Effector CD4-positive, alpha-beta T cell (primary cell): ENCODE measurements at places on chromosomes 3 and 15.

GRCh38 chr15:69116391-69116790, 44.0 kb upstream of the GLCE start:
- no peak for DNase-seq

DNA sequence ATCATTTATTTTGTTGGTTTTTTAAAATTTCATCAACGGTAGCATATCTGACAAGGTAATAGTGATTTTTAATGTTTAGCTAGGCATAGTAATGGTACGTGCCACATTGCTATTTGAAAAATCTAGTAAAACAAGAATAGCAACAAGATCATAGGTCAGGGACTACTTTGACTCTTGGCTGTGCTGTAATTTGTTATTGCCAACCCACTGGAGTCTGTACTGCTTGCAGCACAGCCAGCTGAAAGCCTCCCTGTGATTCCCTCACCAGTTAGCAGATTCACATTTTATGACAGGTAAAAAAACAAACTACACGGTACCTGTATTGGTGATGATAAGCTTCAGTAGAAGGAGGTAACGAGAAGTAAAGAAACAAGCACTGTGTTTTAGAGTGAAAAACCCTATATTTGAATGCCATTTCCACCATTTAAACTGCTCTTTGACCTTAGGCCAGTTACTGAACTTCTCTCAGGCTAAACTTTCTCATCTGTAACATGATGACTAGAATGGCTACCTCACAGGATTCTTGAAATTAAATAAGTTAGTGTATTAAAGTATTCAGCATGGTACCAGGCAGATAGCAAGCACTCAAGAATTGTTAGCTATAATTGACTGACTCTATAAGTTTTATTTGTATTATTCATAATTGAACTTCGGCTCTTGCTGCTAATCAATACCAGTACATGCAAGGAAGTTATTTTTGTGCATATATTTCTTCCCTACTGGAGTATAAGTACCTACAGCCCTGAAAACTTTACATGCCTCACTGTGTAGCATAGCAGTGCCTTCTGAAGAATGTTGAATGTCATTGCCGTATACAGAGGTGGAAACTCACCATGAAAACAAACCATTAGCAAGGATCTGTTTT, 16.1 kb downstream of the FILIP1L start:
- DNase-seq: no peak

DNA sequence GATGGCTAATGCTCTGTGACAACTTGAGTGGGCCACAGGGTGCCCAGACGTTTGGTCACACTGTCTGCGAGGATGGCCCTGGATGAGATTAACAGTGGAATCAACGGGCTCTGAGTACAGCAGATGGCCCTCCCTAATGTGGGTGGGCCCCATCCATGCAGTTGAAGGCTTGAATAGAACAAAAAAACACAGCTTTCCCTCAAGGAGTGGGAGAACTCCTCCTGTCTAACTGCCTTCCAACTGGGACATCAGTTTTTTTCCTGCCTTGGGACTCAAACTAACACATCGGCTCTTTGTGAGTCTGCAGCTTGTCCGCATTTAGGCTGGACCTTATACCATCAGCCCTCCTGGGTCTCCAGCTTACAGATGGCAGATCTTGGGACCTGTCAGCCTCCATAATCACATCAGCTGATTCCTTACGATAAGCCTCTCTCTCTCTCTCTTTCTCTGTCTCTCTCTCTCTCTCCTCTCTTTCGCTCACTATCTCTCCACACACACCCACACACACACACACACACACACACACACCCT, 20.8 kb downstream of the FAM174B start:
- no peak for DNase-seq

DNA sequence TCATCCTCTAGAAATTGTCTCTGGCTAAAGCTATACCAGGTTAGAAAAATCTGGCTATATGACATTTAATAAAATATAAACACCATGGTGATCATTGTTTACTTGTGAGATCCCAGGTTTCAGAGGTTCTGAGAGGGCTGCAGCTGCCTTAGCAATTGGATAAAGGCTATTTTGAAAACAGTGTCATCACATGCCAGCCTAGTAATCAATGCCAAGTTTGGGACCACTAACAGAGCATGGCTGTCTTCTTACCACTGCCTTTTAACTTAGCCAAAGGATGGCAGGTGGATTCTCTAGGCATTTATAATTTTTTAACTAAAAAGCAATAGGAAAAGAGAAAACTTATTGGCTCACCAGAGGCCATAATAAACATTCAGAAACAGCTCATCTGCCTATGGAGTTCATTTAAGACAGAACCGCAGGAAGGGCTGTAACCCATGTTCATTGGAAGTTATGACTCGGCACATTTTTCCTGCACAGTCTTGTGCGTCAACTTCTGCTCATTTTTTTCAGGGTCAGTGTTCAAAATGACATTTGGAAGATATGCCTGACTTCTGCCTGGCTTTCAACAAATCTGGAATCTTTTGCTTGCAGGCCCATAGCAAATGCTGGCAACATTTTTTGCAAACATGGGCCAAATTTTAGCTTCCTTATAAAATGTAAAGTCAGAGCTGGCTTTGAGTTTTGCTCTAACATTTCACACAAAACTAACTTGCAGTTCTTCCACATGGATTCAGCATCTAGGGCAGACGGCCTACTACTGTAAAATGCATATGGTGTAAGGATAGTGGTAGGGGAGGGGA, 476.0 kb upstream of the TBL1XR1 start:
- DNase-seq: no peak

GRCh38 chr3:13588221-13588701, 39.3 kb downstream of the FBLN2 start:
- no peak for DNase-seq

DNA sequence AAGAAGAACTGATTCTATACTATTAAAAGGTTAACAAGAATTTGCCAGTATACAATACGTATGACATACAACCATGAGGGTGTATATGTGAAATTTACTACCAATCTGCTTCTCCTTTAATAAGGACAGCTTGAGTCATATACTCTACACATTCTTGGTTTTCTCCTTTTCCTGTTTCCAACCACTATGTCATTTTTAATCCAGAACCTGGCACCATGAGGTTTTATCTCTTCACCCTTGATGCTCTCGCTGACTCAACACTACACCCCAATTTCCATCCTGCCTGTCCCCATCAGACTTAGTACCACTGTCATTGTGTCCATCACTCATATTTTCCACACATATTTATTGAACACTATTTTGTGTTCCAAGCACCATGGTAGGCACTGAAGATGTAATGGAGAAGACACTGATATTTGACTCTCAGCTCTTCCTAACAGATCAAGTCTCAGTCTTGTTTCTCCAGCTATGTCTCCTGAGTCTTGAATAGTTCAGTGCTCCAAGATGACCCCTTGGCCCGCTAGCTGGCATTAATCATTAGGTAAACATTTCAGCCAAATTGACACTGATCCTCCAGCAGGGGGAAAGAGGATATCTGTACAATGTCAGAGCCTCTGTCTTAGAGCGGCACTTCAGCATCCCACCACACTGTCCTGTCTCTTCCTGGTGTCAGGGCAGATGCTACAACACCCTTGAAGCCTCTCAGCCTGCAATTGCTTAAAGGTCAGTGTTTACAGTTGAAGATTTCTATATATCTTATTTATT, 11.2 kb upstream of the COL8A1 start:
- DNase-seq: no peak

GRCh38 chr15:25890529-25890928, 27.4 kb upstream of the ATP10A start:
- no peak for DNase-seq

DNA sequence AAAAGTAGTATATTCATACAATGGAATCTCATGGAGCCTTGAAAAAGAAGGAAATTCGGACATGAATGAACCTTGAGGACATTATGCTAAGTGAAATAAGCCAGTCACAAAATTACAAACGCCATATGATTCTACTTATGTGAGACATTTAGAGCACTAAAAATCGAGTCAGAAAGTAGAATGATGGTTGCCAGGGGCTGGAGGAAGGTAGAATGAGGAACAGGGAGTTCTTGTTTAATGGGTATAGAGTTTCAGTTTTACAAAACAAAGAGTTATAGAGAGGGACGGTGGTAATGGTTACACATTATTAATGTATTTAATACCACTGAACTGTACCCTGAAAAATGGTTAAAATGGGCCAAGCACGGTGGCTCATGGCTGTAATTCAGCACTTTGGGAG, 19.5 kb downstream of the UBXN7 start:
- DNase-seq: no peak

DNA sequence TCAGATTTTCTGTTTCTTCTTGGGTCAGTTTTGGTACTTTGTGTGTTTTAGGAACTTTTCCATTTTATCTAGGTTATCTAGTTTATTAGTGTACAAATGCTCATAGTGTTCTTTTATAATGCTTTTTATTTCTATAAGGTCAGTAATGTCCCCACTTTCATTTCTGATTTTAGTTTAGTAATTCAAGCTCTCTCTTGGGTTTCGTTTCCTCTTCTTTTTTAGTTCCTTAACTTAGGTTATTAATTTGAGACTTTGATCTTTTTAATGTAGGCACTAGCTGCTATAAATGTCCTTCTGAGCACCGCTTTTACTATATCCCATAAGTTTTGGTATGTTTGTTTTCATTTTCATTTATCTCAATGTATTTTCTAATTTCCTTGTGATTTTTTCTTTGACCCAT, 27.0 kb upstream of the CD200R1L start:
- no peak for DNase-seq

- no peak for DNase-seq
Observed at GRCh38 chr3:73926360-73927202, 301.8 kb upstream of the PDZRN3 start.

GRCh38 chr3:86991482-86991815, 500 bp upstream of the VGLL3 start:
- DNase-seq: no peak

GRCh38 chr15:47955021-47955420, 165.8 kb upstream of the SLC24A5 start:
- no peak for DNase-seq

- DNase-seq: no peak
Observed at GRCh38 chr3:120092474-120092873, 1.8 kb downstream of the GSK3B start.
